ENCODE measurements at places on chromosomes 4 and X. TPM values are rescaled to one million over a fixed set of nuclear protein-coding genes. Genes with fewer than 3 reads are reported as not detected.
A peak's percentile ranks its signal among the peaks of the same experiment; 100 is the strongest.

Gene CLDN22
- total RNA-seq = not detected

GRCh38 chr4:1406981-1407656, 877 bp upstream of the NKX1-1 start:
- peaks cover 100% of the 10 kb centered on the region for H3K27me3 ChIP-seq
- peaks cover 16% of the 10 kb centered on the region for H3K4me1 ChIP-seq
- no peak for DNase-seq
- H3K27ac ChIP-seq = no peak overlapping the region
- no peak overlapping the region for H3K4me3 ChIP-seq

Gene ALB
- total RNA-seq = not detected

Gene SPINK2
- not detected for total RNA-seq

Gene ERCC6L
- 0.63 TPM for total RNA-seq

- no peak for DNase-seq
- peaks cover 5% of the 10 kb centered on the region for H3K4me1 ChIP-seq
- no peaks in the 10 kb centered on the region for H3K36me3 ChIP-seq
- H3K27me3 ChIP-seq = no peaks in the 10 kb centered on the region
- H3K27ac ChIP-seq = peak overlapping the region; percentile 68
Observed at GRCh38 chr4:57044996-57045395, 65.2 kb downstream of the IGFBP7 start.

Gene MAGEB17
- total RNA-seq = not detected

Gene VEGFC
- 6.7 TPM for total RNA-seq

DNA sequence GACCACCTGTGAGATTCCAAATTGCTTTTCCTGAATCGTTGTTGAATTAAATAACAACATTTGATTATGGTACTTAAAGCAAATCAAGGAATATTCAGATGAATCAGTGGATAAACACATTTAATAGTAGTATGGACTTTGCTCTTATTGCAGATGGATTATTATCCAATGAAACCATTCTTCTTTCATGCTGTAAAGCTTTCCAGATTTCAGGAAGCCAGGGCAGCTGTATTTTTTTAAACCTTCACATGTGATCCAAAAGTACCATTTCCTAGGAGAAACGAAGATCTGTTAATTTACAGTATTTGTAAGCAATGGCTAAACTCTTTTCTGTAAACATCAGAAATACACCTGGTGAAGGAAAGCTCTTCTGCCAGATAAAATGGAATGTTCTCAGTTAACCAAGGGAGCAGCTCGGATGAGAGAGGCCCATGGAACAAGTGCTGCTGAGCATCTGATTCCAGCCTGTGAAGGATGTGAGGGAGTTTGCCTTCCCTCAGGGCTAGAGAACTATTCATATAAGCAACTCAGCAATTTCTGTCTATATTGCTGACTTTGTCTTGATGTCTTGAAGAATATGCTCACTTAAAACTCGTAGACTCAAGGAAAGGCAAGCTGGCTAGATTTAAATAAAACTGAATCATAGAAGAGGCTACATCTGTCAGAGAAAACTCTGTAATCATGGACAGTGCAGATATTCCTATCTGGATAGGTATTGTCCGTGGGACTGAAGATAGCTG, 94.4 kb upstream of the LIMCH1 start:
- H3K27me3 ChIP-seq = no peaks in the 10 kb centered on the region
- H3K27ac ChIP-seq = no peak overlapping the region
- H3K4me3 ChIP-seq = no peak overlapping the region
- H3K4me1 ChIP-seq = no peaks in the 10 kb centered on the region

Gene GBA3
- 7.7 TPM for total RNA-seq

- H3K27me3 ChIP-seq = no peaks in the 10 kb centered on the region
- DNase-seq = no peak
- H3K27ac ChIP-seq = peak overlapping the region; percentile 10
- peaks cover 27% of the 10 kb centered on the region for H3K4me1 ChIP-seq
- peaks cover 38% of the 10 kb centered on the region for H3K36me3 ChIP-seq
- H3K4me3 ChIP-seq = no peak overlapping the region
Observed at GRCh38 chr4:38129460-38130227, 169.4 kb downstream of the PTTG2 start.

DNA sequence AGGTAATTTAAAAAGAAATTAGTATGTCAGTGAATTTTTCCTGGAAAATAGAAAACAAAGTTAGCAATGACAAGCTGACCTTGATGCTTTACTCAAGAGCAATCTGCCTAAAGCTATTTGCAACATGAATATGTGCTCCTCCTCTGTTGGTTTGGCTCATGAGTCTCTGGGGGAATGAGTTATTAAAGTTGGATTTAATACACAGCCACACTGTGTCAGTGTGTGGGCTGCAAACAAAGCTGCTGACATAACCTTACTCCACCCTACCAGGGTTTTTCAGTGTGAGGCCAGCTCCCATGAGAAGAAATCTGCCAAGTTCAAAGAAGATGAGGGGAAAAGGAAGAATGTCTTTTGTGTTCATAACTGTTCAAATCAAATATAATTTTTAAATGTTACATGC, 280.5 kb downstream of the TLL1 start:
- no peak for DNase-seq
- no peak overlapping the region for H3K4me3 ChIP-seq
- H3K27ac ChIP-seq = no peak overlapping the region

Data from spleen (tissue), 13 donors.